ENCODE measurements at places on chromosomes 4 and X.

- no peak for DNase-seq
Measured at GRCh38 chr4:38664706-38665401, 855 bp downstream of the KLF3 start.

DNA sequence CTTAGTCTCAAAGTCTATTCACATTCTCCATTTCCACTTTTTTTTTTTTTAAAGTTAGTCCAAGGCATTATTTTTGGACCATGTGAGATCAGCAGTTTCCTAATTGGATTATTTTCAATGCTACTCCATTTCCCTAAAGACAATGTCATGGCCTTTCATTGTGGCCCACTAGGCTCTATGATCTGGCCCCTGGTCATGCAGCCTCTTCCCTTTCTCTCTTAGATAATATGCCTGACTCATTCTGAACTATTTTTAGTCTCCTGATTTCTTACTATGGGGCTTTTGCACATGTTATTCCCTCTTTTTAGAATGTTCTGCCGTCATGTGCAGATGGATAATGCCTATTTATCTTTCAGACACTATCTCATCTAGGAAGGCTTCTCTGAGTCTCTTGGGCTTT is 157.3 kb downstream of the TMA16 start:
- no peak for DNase-seq

DNA sequence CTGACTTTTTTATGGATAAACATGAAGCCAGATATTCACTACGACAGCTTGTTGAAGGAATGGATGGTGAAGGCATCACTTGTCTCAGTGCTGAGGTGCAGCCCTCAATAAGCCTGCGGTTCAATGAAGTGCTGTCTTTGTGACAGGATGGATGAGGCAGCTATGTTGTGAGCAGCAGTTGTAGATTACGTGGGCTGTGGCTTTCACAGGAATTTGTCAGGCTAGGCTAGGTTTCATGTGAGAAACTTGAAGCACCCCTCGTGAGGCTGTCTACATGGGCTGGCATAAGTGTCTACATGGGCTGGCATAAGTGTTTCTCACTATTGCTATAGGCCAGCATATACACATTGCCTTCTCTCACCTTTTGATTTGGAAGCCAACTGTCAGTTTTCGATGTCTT is 1050.0 kb downstream of the ADGRL3 start:
- no peak for DNase-seq

DNA sequence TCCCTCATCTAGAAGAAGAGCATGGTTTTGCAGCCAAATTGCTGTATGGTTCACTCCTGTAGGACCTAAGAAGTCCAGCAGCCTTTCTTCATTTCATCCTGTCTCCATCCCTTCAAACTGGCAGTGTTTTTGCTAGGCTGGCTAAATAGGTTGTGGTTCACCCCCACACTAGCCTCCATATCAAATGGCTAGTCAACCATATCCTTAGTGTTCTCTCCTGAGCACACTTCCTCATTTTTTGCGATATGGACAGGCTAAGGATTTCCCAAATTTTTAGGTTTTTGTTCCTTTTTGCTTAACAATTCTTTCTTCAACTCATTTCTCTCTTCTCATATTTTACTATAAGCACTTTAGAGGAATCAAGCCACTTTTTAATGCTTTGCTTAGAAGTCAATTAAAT is 98.8 kb upstream of the NOCT start:
- no peak for DNase-seq

DNA sequence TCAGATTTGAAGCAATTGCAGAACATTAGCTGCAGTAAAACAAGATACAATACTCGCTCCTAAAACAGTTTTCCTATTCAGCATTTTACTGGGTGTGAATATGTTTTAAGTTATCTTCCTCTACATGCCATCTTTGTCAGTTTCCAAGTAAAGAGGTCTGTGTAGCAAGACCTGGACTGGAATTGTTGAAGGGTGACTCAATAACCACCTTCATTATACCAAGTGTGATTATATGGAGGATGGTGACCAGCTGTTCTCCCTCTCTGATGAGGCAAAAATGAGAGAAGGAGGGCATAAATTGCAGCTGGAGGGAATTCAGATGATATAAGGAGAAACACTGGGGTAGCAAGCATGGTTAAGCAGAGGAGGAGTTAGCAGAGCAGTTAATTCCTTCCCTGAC is 922.1 kb upstream of the SLIT2 start:
- no peak for DNase-seq
